ENCODE measurements at places on chromosomes 1 and 21.

GRCh38 chr1:23394181-23394580 lies 24.5 kb upstream of the ZNF436 start:
- DNase-seq, result no peak

DNA sequence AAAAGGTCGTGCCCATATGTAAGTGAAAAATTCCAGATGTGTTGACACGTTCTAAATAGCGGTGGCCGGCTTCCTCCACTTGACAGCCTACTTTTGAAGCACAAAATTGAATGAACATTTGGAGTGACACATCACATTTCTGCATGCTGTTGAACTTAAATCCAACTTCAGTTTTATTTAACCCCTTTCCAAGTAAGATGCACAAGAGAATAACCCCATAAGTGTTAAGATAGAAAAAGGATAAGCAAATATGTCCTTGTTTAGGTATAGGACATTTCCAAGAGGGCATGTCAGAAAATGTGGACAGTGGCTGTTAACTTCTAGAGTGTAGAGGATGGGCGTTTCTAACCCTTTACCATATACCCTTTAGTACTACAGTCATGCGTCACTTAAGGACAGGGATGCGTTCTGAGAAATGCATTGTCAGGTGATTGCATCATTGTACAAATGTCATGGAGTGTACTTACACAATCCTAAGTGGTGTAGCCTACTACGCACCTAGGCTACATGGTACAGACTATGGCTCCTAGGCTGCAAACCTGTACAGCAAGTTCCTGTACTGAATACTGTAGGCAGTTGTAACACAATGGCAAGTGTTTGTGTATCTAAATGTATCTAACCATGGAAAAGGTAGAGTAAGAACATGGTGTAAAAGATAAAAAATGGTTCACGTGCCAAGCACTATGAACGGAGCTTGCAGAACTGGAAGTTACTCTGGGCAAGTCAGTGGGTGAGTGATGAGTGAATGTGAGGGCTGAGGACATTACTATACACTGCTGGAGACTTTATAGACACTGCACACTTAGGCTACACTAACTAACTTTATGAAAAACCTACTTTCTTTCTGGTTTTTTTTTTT lies 9.3 kb upstream of the FAM89A start:
- no peak for DNase-seq

- DNase-seq, result no peak
These were observed 37.1 kb upstream of the CD55 start for GRCh38 chr1:207284209-207284897.

- no peak for DNase-seq
These were observed 99.5 kb downstream of the CC2D1B start for GRCh38 chr1:52266507-52266906.

DNA sequence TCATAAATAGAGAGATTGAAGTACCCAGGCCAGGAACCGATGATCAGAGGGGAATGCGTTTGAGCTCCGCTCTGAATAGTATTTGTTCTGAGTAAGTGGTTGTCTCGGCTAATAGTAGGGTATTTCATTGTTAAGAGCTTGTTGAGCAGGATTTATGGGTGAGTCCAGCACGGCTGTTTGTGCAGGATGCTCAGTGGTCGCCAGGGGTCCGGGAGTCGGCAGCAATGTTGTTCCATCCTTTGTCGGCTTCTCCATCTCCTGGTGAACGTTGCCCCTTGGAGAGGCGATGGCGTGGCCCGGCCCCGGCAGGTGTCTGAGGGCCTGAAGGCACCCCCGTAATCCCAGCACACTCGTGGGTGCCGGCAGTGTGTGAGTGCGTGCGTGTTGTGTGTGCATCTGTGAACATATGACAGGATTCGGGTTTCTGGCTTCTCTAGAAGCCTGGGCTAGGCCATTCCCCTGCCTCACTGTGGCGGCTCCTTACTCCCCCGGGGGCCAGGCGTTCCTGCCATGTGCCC lies 160.8 kb upstream of the ARHGEF16 start:
- no peak for DNase-seq
